Myocyte (in vitro differentiated cells): ENCODE measurements at places on chromosomes 13 and 19. TPM values are rescaled to one million over a fixed set of nuclear protein-coding genes. Genes with fewer than 3 reads are reported as not detected.

ZNF135 gene
- total RNA-seq: 0.51 and 0.62 TPM in 2 replicates

CCNA1 gene
- total RNA-seq: 0.47 and 1.3 TPM in 2 replicates

DNA sequence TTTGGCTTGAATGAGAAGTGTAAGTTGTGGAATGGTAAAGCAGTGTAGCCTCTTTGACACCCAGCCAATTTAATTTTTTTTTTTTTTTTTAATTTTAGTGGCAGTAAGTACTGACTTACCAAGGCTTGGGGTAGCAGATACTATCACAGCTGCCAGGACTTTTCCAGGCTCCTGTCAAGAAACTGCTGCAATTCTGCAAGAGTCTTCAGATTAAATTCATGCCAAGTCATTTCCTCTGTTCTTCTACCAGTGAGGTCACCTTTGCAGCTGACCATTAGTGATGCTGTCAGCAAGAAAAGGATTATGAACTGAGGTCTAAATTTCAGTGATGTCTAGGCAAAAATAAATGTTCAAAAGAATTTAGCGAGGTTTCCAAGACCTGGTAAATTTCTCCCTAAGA is 91.2 kb downstream of the GGACT start:
- peak; percentile 92 for DNase-seq

DNA sequence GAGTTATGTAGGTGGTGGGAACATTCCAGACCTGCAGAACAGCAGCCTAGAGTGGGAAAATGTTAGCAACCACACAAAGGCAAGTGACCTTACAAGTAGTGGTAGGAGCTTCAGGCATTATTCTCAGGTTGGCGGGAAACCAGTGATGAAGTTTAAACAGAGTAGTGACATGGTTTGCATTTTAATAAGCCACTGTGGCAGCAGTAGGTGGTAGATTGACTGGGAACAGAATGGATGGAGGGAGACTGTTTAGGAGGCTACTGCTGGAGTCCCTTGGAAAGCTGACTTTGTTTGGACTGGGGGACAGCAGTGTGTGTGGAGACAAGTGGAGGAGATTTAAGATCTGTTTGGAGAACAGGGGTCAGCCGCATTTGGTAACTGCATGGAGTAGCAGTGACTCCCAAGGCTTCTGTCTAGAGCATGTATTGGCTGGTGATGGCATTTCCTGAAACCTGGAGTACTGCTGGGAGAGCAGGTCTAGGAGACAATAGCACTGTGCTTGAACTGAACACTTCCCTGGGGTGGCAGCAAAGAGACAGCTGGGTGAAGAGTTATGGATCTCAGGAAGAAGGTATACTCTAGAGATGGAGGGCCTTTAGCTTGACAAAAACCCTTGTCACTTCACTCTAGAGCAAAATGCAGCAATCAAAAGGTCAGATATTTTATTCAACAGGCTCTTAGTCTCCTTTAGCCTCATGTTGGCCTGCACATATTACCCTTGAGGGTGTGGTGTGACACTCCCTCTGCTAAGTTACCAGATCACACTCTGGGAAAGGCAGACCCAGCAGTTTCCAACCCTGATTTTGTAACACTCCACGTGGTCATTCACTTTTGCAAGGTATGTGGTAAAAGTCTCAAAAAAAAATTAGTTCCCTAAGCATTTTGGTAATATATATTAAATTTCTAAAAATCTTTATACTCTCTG is 70.3 kb downstream of the DHRS12 start:
- no peak for DNase-seq

DNA sequence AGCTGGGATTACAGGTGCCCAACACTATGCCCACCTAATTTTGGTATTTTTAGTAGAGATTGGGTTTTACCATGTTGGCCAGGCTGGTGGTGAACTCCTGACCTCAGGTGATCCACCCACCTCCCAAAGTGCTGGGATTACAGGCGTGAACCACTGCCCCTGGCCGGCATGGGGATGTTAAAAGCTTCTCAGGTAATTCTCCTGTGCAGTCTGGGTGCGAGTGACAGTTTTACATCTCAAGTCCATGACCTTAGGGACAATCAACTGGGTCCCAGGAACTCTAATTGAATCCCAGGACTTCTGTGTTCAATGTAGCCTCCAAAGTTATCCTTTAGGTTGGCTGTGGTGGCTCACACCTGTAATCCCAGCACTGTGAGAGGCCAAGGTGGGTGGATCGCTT is 100.1 kb upstream of the TSHZ3 start:
- no peak for DNase-seq

GRCh38 chr13:93786846-93787489 is 560.4 kb downstream of the GPC6 start:
- DNase-seq: no peak

GRCh38 chr13:41470196-41470595 is 12.8 kb downstream of the RGCC start:
- no peak for DNase-seq

DNA sequence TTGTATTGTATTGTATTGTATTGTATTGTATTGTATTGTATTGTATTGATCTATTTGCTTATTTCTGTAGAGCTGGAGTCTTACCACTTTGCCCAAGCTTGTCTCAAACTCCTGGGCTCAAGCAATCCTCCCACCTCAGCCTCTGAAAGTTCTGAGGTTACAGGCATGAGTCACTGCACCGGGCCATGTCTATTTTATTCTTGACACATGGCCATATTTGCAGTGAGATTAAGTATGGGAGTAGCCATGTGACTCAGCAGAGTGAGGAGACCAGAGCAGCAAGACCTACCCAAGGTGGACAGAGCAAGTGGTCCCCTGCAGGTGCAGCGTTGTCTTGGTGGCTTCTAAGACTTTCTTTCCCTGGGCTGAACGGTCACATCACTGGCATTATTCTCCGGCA is 49.1 kb upstream of the UBAC2 start:
- peak; percentile 59 for DNase-seq
